ENCODE measurements at places on chromosomes 2 and 18.

GRCh38 chr18:43533371-43533770 lies 256.1 kb upstream of the SYT4 start:
- DNase-seq = no peak

GRCh38 chr2:70431716-70432347 lies 121.8 kb downstream of the TGFA start:
- no peak for DNase-seq

DNA sequence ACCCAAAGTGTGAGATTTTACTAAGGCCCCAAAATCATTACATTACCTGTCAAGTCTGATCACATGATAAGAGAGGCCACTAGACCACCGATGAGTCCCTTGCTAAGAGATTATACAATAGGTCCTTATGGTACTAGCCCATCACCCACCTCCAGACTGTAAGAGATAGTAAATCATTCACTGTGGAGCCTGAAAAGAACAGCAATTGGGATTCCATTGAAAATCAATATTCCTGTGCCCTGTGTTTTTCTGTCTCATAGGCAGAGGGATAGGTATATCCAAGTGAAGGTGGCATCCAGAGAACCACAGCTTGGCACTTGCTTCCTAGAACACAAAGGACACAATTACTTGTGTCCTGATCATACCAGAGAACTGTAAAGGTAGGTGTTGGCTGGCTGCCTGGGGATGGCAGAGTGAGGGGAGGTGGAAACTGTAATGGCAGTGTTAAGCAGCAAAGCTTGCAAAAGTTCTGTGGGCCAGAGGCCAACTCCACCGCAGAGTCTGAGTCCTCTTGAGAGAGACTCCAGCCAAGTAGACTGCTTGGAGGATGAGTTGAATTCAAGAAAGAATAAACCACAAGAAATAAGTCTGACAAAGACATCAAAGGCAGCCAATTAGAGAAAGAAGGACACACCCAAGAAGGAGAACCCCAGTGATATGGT lies 102.0 kb upstream of the PIEZO2 start:
- DNase-seq = no peak

- no peak for DNase-seq
These were observed 20.6 kb downstream of the ANTXR1 start for GRCh38 chr2:69033461-69034095.

DNA sequence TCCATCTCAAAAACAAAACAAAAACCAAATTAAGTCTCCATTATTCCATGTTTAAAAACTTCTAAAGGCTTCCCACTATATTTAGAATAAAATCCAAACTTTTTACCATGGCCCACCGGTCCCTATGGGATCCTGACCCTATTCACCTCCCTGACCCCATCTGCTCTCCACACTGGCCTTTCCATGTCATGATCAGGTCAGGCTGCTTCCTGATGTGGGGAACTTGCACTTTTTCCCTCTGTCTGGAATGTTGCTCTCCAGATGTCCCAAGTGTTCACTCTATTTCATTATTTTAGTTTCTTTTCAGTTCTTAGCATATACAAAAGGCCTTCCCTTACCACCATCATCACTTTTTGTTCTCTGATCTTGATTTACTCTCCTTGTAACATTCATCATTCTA lies 7.5 kb upstream of the MTA3 start:
- no peak for DNase-seq

DNA sequence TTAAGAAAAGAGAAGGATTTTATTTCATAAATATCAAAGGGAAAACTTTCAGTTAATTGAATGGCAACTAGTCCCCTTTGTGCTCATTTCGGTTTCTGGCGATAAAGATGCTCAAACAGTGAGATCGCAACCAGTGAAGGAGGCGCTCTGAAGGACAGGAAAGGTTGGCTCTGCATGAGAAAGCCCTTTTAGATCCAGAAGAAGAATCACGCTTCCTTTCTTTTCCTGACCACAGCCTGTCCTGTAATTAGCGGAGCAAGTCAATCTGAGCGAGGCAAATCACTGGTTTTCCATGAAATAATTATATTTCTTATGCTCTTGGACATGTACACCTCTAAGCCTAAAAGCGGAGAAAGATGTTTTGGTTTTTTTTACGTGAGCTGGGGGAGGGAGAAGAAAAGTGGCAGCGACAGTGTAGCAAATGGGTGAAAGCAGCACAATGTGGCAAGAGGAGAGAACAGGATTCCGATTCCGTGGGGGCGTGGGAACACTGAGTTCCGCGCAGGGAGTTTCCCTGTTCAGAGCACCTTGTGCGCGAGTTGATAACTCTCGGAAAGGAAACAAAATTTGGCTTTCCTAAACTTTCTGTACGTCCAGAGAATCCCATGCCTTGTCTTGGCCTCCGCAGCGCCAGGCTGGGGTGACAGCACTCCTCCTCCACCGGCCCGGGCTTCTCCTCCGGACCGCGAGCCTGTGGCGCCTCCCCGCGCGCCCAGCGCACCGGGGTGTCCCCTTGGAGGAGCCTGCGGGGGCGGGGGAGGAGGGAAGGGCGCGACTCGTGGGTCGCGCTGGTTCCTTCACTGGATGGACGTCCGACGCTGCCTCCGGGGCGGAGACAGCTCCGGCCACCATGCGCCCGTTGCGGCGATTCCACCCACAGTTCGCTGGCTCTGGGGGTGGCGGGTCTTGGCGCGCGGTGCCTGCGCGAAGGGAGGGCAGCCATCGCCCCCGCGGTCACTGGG lies 620 bp upstream of the SLC9A2 start:
- peak; percentile 28 for DNase-seq

DNA sequence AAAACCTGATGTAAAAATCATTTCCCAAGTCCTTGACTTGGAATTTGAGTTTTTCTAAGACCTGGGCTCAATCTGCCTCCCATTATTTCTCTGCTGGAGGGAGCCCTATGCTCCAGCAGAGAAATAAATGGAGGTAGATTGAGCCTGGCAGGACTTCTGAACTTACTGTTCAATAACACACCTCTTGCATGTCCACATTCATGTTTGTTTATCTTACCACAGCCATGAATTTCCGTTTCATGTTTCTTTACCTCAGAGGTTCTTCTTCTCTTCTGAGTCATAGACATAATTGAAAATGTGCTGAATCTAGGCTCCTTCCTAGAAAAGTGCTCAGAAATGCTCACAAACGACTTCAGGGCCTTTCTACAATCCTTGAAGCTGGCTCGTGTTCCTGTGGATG lies 170.8 kb downstream of the PMAIP1 start:
- DNase-seq = no peak

GRCh38 chr2:223056701-223057418 lies 4.9 kb downstream of the KCNE4 start:
- no peak for DNase-seq

DNA sequence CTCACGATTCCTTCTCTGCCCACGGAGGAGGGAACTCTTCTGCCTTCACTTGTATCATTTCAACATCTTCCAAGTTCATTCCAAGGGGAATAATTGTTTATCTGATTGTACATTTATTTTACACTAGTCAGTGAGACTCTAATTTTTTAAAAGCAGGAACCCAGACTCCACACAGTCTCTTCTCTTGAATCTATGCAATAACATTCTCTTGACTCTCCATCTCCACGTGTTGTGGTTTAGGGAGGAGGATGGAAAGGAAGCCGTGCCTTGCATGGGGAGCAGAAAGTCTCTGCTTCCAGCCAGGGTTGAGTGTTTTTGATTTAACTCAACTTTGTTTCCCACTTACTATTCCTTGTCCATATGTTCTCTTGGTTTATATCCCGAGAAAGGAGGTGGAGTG lies 131.1 kb upstream of the RIOK3 start:
- no peak for DNase-seq

GRCh38 chr2:69165091-69165880 lies 152.3 kb downstream of the ANTXR1 start:
- DNase-seq = no peak

- no peak for DNase-seq
These were observed 559.9 kb upstream of the MEX3C start for GRCh38 chr18:51757255-51757924.

DNA sequence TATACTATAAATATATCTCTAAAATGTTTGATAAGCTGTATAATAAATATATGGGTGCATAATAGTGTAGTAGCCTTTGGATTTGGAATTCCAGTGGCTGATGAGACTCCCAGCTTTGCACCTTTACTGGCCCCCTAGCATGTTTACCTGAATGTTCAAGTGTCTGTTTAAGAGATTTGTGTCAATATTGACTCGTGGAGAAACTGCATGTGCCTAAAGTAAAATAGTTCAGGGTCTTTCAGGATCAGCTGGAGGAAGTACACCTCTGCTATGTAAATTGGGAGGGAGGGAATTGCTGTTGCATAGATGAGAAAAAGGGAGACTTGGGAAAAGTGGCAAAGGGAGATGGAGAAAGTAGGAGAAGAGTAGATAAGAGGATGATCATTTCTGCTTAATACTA lies 23.9 kb downstream of the ME2 start:
- no peak for DNase-seq

DNA sequence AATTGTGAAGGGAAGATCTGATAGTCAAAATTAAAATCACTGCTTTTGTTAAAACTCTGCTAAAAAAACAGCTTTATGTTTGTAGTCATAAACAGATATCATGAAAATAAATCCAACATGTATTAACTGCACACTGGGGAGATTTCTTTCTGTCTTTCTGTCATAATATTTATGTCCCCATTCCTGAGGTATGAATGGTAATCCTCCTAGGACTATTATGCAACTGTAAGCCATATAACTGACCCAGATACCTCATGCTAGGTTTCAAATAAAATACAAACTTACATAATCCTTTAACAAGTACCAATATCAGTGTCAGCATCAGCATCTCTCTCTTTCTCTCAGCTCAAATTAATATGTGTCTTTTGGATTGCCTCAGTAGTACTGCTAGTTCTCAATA lies 18.2 kb downstream of the IFIH1 start:
- no peak for DNase-seq

DNA sequence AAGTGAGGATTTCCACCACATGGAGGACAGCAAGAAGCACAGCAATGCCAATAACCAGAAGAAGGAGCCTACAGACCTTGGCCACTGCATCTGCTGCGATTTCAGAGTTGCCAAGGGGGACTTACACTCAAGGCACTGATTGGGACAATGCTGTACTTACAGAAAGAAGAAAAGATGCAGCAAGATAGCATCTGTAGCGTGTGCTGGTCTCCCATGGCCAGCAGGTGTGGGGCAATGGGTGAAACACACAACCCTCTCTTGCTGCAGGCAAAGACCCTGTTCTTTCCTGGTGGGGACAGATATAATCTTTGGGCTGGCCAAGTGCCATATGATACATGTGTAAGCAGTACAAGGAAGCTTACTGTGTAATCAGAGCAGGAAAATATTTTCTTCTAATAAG lies 85.4 kb upstream of the GPR45 start:
- no peak for DNase-seq

- no peak for DNase-seq
These were observed 8.9 kb upstream of the SESTD1 start for GRCh38 chr2:179273461-179273962.

DNA sequence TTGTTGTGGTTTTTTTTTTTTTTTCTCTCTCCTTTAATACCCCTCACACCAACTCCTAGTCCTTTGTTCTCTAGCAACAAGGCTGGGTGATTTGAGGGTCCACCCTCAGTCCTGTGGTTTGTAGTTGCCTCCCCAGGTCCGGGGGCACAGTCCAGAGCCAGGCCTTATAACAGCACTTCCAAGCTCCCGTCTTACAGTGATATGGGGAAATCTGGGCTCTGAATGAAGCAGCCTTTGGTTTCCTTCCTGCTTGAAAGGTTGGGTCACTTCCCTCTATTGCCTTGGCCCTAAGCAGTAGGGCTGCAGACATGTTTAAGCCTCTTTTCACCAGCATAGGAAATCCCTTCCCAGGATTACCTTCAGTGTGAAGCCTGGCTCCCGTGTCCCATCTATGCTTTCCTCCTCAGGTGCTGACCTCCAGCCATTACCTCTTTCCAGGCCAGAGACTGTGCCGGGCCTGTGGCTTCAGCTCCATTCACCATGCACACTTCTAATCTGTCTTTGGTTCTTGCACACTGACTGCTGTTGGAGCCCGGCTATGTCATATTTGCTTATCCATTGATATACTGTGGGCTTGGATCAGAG lies 21.2 kb upstream of the NTSR2 start:
- no peak for DNase-seq
